ENCODE measurements at places on chromosomes 12 and 14. TPM values are rescaled to one million over a fixed set of nuclear protein-coding genes. Genes with fewer than 3 reads are reported as not detected.

The IAPP gene
- not detected for total RNA-seq

The HHIPL1 gene
- not detected for total RNA-seq

The SRRM4 gene
- not detected for total RNA-seq

The CLEC2A gene
- total RNA-seq = not detected

The ERP29 gene
- total RNA-seq = 60.9 TPM

The ALKBH1 gene
- 16.3 TPM for total RNA-seq

The KCNH3 gene
- 1.6 TPM for total RNA-seq

The DUSP6 gene
- total RNA-seq = 108 TPM

The IFI27 gene
- total RNA-seq = 37.0 TPM

Data from activated T-helper 1 cell treated with anti-CD3 and anti-CD28 coated beads, Interleukin-12 subunit alpha, Interleukin-12 subunit beta, Interleukin-2, Interleukin-4 antibody, amounts not matched to agents 30 ng/mL and 10 ng/mL and 1 ng/mL, durations not matched to agents 14 hours and 24 hours and 36 hours (primary cell).